ENCODE measurements at places on chromosomes 12 and 14.

DNA sequence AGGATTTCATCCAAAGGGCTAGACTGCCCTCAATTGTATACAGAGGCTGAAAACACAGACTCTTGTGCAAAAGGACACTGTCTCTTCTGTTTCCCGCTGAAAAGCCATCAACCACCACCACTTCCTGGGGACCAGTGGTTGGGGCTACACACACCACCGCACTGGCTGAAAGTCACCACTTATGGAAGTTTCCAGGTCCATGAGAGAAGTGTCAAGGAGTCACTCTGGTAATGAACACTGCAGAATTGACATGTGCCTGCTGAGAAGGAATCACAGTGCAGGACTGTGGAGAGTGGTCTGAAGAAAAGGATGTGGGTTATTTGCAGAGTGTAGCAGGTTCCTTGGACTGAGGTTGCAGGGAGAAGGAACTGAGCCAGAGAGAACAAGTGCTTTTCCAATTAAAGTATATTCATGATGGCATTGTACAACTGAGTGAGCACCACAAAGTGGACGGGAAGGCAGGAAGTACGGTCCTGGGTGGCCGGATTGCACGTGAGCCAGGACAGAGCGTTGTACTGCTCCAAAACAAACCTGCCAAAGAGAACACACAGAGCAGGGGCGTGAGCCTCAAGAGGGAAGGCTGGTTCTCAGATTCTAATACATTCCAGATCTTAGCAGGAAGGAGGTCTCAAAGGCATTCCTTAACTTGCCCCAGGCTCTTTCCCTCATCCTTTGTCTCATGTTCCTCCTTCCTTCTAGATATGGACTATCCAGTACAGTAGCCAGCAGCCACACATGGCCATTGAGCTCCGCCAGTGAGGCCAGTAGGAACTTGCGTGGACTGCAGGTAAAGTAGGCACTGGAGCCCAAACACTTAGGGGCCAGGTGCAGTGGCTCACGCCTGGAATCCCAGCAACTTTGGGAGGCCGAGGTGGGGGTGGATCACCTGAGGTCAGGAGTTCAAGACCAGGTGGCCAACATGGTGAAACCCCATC, 316.4 kb downstream of the MED13L start:
- DNase-seq: no peak

GRCh38 chr14:20707622-20708021, 19.1 kb downstream of the ANG start:
- peak; percentile 25 for DNase-seq

GRCh38 chr12:93415723-93416464, 25.9 kb downstream of the UBE2N start:
- DNase-seq: peak; percentile 35

- DNase-seq: peak; percentile 40
Measured at GRCh38 chr12:31742891-31743290, 14.1 kb upstream of the AMN1 start.

DNA sequence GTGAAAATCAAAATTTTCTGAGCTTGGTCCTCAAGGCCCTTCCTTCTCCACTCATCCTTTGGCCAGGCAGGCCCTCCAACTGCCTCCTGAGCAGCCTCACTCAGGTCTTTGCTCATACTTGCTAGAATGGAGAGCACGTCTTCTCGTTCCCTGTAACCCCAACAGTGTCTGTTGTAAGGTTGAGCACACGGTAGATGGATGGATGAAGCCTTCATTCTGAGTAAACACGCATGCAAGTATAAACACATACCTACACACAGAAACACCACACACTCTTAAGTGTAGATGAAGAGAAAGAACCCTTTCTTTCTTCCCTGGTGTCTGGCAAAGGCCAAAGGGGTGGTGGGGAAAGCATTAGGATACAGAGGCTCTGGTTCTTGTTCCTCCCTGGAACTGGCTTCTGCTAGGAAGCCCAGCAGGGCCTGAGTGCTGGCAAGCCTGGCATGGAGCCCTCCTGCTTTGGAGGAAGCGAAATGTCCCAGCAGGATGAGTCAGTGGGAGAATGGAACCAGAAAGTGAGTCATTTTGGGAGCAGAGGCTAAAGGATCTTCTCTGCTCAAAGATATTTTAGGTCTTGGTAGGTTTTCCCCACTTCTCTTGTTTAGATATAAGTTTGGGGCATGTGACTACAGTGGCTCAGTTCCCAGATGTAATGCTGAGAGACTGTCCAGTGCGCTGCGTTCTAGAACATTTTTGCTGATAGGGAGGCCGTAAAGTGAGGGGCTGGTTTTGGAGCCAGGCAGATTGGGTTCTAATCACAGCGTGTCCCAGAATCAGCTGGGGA, 127.4 kb downstream of the CACNA1C start:
- peak; percentile 17 for DNase-seq

- no peak for DNase-seq
Measured at GRCh38 chr12:38695057-38695456, 210.3 kb downstream of the CPNE8 start.

GRCh38 chr14:90295870-90296516, 35.7 kb downstream of the NRDE2 start:
- peak; percentile 89 for DNase-seq

- no peak for DNase-seq
Measured at GRCh38 chr14:59175404-59175803, 13.1 kb upstream of the DAAM1 start.

- no peak for DNase-seq
Measured at GRCh38 chr14:66069036-66069435, 417.1 kb upstream of the CCDC196 start.

DNA sequence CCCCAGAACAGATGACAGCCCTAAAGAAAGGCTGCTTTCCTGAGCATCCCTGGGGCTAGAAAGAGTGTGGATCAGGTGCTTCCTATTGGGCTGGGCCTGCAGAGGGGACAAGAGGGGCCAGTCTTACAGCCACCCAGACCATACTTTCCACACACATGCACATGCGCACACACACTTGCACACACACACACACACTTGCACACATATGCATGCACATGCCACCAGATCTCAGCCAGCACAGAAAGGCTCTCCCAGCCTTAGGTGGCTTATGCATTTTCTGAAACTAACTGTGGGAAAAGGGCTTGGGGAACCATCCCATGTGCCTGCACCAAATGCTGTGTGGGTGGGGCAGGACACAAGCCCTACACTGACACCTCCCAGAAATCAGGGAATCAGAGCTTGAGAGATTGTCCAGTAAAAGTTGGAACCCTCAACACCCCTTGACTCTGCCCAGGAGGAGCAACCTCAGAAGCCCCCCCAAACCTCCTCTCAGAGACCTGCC, 2.5 kb upstream of the DIO3 start:
- DNase-seq: no peak

- no peak for DNase-seq
Measured at GRCh38 chr12:89138048-89138852, 214.1 kb downstream of the DUSP6 start.

DNA sequence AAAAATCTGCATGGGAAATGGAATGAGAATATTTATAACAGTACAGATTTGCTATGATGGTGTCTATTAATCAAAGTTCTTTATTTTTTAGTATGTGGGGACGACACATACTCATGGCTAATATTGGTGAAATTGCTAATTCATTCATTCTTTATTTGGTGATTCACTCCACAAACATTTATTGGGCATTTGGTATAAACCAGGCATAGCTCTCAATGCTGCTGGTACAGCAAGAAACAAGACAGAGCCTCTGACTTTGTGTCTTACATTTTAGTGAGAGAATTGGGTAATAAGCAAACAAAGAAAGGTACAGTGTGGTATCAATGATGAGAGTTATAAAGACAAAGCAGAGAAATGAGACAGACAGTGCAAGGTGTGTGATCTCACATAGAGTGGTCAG, 129.5 kb downstream of the RGS6 start:
- DNase-seq: no peak

GRCh38 chr14:80080601-80081000, 130.7 kb downstream of the DIO2 start:
- no peak for DNase-seq

DNA sequence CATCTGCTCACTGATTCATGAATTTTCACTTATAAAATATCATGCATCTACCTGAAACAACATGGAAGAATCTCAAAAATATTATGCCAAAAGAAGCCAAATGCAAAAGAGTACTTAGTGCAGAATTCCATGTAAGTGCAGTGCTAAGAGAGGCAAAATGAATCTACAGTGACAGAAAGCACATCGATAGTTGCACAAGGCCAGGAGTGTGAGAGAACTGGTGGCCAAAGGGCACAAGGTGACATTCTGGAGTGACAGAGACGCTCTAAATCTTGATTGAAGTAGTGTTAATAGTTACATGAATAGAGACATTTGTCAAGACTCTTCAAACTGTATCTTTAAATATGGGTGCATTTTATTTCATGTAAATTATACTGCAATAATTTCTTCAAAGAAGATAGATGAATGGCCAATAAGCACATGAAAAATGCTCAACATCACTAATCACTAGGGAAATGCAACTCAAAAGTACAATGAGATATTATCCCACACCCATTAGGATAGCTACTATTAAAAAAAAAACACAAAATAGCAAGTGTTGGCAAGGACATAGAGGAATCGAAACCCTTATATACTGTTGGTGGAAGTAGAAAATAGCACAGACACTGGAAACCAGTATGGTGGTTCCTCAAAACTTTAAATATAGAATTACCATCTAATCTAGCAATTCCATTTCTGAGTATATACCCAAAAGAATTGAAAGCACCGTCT, 71.7 kb upstream of the KICS2 start:
- DNase-seq: peak; percentile 55

DNA sequence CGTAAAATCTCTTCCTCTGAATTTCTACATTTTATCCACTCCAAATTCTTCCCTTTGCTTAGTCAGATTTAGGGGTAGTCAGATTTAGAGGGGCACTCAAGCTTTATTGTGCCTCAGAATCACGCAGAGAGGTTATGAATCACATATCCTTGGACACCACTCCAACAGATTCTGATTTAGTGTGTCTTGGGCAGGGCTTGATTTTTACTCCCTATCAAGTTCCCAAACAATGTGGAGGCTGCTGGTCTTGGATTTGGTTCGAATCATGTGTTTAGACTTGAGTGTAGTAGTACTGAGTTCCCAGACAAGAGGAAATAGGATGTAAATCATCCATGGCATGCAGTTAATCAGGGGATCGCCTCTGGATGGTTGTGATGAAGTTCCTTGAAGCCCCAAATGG, 298.1 kb upstream of the CLEC14A start:
- no peak for DNase-seq

DNA sequence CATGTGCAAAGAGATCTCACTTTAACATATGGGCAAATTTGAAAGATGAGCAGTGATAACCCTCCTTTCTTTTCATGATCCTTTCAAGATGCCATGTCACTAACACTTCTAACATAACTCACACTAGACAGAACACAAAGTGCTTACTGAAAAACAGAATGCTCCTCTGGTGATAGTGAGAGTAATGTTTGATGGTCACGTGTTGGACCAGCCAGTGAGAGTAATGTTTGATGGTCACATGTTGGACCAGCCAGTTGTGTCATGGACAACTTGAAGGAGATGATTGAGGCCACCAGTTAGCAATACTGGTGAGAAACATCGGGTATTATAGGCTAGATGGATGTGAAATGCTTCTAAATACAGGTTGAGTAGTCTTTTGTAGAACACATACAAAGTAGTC, 5.7 kb downstream of the NEUROD4 start:
- no peak for DNase-seq

DNA sequence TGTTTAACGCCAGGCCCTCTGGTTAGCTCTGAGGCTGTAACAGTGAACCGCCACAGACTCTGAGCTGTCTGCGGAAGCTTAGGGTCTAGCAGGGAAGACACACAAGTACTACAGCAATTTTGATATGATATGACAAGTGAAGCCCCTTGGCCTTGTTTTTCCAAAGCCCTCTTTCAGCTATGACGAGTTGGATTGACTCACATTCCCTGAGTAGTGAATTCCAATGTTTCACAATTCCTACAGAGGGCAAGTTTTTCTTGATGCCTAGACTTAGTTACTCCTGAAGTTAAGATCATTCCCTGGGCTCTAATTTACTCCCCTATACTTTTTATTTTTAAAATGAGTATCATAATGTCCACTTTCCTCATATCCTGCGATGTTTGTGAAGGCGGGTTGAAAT, 53.3 kb upstream of the CISTR start:
- DNase-seq: no peak

DNA sequence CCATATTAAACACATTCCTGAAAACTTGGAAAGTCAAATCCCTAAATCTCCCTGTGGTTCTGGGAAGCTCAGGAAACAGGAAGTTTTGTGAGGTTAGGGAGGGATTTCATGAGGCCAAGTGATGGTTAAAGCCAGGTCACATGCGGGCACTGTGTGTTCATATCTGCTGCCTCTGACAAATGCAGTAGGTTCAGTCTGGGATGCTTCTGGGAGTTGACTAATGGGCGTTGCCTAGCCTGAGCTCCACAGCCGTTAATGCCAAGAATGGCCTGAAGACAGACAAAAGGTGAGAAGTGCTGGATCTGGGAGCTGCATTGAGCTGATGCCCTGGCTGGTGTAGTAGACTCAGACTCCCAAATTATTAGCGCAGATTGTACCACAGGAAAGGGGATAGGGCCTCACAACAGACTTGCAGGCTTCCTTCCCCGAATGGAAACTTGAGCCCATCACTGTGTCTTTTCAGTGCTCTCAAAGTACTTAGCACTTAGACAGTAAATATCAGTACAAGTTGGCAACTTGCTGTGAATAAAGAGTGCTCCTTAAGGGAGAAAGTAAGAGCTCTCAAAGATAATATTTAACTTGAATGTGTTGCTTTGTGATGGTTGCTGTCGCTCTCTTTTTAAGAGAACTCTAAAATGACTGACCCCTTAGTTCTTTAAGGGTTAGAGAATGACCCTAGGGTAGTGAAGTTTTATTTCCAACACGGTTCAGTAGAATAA, 17.3 kb downstream of the GSG1 start:
- no peak for DNase-seq

- DNase-seq: no peak
Measured at GRCh38 chr12:113171543-113171942, 13.7 kb downstream of the DDX54 start.

GRCh38 chr12:52822771-52823510, 9.0 kb upstream of the KRT4 start:
- DNase-seq: no peak

DNA sequence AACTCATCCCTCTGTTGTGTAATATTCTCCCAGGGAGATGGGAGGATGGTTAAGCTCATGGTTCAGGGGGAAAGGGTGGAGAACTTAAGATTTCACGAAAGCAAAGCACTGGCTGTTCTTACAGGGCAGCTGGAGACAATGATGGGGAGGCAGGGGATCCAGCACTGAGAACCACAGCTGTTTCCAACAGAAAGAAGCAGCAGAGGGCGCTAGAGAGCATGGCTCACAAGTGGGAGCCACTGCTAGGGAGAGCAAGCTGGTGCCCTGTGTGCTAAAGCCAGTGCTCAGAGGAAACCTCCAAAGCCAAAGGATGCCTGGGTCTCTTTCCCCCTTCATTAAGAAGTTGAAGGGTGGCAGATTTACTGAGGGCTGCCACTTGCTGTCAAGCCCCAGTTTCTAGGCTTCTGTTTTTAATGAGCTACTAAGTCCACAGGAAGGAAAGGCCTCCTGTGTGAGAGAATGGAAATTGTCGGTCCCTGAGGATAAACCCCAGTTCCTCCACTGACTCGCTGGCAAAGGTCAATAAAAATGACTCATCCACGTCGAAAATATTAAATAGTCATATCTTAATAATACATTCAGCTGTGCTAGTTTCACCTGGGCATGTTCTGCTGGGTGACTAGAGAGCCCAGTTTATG, 199.7 kb downstream of the ANO2 start:
- DNase-seq: peak; percentile 43

GRCh38 chr12:116358893-116359761, 81.6 kb upstream of the MED13L start:
- DNase-seq: peak; percentile 89

Data from inflammatory macrophage treated with lipopolysaccharide for 4 hours (primary cell).